ENCODE measurements at places on chromosomes 16 and 17. TPM values are rescaled to one million over a fixed set of nuclear protein-coding genes. Genes with fewer than 3 reads are reported as not detected.

The CCL16 gene
- total RNA-seq = 0.68 TPM

The KCNJ12 gene
- 0.14 TPM for total RNA-seq

GRCh38 chr17:40722241-40722640, 18.7 kb upstream of the KRT24 start:
- DNase-seq = no peak

DNA sequence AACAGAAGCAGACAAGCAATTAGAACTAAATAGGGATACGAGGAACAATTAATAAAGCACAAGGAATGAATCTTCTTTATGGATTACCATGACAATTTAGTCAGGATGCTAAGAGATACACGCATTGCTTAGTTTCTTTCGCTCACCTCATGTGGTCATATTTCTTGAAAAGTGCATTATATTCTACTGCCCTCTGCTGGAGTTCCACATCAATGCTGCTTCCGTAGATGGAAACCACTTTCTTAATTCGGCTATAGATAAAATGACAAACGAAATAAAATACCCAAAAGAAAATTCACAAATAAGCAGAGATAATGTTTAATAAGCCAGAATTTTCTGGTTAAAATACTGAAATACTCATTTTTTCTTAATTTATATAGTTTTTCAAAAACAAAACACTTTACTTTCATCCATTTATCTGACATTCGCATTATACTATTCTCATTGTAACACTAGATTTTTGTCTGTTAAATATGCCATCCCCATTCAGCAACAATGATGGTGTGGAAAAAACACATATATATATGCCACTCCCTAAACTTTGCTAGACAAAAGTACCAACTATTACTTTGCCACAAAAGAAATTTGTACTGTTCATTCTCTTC, 22.0 kb upstream of the PHLPP2 start:
- DNase-seq = peak; percentile 65

GRCh38 chr16:71555230-71555891, 21.5 kb downstream of the TAT start:
- DNase-seq = no peak

The DPEP3 gene
- not detected for total RNA-seq

GRCh38 chr17:28907709-28908475, 5.0 kb upstream of the DHRS13 start:
- DNase-seq = no peak

GRCh38 chr16:63568164-63568563, 1531.9 kb upstream of the CDH8 start:
- DNase-seq = no peak

- DNase-seq = peak; percentile 10
Observed at GRCh38 chr16:3133844-3134243, 985 bp upstream of the ZNF213 start.

DNA sequence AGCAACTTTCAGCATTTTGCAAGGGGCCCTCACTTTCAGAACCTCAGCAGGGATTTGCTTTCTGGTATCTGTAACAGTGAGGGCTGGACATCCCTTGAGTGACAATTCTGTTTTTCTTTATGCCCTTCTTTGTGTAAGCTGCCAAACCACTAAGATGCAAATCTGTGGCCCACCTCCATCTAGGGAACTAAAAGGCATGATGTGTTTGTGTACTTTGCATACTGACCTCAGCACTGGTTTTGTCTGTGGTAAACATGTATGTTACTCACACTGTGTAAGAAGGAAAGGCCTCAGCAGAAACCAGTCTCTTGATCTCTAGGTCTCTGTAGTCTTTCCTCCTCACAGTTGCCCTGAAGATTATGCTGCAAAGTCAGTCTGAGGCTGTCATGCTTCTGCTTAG, 396.6 kb upstream of the DYNLRB2 start:
- DNase-seq = no peak

DNA sequence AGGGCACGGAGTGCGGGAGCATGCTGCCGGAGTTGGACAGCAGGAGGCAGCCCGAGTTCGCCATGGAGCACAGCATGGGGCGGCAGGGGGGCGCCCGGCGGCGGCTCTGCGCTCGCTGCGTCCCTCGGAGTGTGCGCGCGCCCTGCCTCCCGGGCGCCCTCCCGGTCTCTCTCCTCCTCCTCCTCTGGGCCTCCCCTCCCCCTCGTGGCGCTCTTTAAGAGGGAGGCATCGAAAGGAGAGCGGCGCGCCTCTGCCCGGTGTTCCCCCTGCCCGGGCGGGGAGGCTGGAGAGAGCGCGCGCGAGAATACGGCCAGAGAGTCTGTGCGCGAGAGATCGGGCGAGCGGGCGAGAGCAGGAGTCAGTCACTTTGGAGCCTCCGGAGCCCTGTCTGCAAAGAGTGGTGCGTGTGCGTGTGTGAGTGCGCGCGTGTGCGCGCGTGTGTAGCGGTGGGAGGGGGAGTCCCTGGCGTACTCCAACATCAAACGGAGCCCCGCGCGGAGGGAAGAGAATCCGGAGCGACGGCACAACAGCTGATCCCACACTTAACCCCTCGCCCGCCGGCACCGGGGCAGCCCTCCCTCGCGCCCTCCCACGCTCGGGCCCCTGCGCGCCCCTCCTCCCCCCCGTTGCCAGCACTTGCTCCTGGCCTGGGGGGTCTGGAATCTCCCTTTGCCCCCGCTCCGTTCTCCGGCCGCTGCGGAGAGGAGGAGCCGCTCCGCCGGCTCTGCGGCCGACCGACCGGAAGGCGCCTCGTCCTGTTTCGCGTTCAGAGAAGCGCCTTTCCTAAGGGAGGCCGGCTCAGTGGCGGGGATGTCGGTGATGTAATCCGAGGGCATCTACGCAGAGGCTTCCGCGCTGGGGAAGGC, 108.9 kb downstream of the ENGASE start:
- peak; percentile 27 for DNase-seq

- no peak for DNase-seq
Observed at GRCh38 chr16:14428043-14428442, 202.0 kb downstream of the PARN start.

DNA sequence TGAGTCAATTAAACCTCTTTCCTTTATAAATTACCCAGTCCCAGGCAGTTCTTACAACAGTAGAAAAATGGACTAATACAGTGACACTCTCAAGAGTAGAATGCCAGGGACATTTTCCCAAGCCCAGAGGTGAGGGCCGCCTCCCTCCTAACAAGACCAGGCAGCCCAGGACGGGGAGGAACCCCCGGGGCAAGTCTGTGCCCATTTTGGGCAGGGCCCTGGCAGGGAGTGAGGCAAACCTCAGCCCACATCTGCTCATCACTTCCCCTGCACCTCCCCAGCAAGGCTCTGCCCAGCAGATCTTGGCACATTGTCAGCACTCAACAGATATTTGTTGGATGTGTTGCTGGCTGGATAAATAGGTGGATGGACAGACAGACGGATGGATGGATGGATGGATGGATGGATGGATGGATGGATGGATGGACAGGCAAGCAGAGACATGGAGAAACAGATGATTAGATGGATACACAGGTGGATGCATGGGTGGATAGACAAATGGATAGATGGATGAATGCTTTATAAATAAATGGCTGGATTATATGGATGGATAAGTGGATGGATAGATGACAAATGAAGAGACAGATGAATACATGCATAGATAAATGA, 271.3 kb downstream of the PARN start:
- DNase-seq = no peak

The CTRB2 gene
- not detected for total RNA-seq

DNA sequence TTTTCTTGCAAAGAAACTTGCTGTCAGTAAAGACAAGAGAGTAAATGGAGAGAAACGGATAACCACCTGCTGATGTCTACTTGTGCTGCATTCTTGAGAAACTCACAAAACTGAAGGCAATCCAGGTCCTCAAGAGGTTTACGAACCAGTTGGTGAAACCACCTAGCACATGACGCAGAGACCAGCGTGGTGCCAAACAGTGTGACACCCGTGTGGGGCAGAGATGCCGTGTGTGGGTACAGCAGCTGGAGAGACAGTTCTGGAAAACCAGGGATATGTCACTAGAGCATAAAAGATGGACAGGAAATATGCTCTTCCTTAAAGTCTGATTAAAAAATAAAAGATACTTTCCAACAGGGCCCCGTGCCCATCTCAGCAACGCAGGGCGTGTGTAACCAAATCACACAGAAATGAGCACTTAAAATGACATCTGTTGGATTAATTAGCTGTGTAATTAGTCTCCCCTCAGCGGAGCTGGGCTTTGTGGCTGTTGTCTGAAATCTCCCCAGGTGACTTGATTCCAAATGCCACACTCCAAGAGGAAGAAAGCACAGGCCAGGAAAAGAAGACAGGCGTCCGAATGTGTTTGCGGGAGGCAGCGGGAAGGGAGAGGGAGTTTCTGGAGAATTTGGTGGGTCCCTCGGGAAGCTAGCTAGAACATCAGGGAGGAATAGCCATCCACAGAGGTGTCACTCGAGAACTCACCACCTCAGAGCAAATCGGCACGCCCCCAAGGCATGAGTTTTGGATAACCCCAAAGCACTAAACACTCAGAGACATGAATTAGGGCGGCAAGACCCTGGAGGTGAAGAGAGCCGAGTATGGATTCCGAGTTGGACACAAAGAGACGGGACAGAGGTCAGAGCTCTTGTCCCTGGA, 109.8 kb downstream of the ZFHX3 start:
- no peak for DNase-seq

DNA sequence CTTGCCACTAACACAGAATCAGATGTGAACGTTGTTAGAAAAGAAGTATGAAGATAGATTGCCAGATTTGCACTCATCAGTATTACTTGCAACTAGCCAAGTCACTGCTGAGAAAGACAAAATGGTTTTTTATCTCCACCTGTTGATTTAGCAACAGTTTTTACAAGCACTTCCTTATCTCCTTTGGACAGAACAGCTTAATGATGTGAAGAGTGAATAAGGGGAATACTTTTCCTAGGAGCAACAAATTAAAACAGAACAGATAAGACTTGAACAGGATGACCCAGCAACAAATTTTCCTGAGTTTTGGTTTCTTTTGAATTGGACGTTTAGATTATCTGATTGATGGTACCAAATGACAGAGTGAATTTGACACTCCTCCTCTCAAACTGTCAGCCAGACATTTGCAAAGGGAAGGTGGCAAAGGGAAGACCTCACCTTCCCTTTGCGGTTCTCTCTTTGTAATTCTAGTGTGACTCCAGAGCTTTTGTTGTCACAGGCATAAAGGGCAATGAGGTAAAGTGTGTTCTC, 130.6 kb downstream of the NLK start:
- no peak for DNase-seq

DNA sequence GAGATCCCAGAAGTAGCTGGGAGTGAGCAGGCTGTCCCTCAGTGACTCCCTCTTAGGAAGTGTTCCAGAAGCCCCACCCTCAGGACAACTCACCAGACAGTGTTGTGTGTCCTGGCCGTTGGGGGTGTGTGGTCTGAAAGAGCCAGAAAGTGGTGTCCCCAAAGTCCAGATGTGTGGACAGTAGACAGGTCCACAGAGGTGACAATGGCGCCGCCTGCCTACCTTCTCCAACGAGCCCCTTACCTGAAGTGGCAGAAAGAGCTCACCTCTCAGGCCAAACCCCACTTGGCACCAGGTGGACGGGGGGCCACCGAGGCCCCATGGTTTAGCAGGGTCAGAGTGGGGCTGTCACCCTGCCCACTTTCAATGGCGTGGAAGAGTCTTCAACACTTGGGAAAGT, 19.9 kb downstream of the C17orf100 start:
- no peak for DNase-seq

DNA sequence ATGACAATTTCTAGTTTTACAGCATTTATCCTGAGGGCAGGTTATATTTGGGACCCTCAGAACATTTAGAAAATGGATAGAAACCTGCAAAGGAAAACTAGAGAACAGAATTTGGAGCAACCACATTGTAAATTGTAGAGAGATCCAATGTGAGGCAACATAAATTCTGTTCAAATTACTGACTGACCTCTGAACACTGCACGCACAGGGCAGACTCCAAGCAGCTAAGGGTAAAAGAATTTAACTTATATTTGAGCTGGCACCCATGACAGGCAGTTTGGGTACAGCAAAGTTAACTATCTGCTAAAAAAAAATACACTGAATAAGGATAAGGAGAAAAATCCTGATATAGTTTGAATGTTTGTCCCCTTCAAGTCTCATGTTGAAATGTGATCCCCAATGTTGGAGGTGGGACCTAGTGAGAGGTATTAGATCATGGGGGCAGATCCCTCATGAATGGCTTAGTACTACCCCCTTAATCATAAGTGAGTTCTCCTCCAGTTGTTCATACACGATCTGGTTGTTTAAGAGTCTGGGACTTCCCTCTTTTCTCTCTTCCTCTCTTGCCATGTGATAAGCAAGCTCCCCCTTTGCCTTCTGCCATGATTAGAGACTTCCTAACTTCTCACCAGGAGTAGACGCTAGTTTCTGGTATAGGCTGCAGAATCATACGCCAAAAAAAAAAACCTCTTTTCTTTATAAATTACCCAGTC, 75.7 kb downstream of the FBXL20 start:
- no peak for DNase-seq

DNA sequence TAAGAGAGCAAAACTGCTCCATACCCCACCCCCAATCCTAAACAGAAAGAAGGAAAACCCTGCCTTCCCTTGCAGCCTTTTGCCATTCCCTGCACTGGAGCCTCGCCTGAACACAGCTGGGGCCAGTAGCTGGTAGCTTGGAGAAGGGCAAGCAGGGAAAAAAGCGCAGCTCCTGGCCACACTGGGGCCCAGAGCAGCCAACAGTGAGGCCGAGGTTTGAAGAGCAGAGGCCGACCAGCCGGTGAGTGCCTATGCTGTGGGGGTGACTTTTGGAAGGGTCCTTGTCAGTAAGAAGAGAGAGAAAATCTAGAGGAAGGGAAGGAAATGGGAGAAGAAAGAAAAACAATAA, 3.2 kb upstream of the HOXB9 start:
- no peak for DNase-seq

GRCh38 chr16:324451-325334, 27.8 kb downstream of the AXIN1 start:
- DNase-seq = peak; percentile 26

GRCh38 chr16:27522173-27522707, 27.5 kb downstream of the GTF3C1 start:
- no peak for DNase-seq

The FOXN1 gene
- total RNA-seq = not detected

DNA sequence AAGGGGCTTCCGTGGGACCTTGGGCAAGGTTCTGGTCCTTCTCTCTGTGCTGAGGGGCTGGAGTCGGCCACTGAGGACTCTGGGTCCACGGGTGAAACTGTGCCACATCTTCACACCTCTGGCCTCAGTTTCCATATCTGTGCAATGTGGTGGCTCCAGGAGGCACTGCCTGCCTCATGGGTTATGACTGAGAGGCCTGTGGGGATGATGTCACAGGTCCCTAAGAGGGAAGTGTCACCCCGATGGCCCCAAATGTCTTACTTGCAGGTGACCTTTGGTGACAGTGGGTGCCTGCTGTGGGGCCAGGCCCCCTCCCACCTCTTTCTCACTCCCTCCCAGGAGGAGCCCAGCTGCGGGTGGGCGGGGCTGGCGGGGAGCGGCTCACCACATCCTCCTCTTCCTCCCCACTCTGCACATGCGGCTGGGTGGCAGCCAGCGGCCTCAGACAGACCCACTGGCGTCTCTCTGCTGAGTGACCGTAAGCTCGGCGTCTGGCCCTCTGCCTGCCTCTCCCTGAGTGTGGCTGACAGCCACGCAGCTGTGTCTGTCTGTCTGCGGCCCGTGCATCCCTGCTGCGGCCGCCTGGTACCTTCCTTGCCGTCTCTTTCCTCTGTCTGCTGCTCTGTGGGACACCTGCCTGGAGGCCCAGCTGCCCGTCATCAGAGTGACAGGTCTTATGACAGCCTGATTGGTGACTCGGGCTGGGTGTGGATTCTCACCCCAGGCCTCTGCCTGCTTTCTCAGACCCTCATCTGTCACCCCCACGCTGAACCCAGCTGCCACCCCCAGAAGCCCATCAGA, at the start of gene IL21R:
Gene IL21R, plus strand, starts transcription at position 407 of the 801 bp plus-strand sequence. CDS start 27,898 bp downstream, outside the sequence.
- peak; percentile 17 for DNase-seq
